Natural killer cell (primary cell): ENCODE measurements at places on chromosomes 3 and 15.

GRCh38 chr3:138938056-138938876 is 8.7 kb downstream of the FOXL2 start:
- no peaks in the 10 kb centered on the region for H3K36me3 ChIP-seq
- H3K27me3 ChIP-seq: peaks cover 85% of the 10 kb centered on the region
- no peak for DNase-seq
- H3K27ac ChIP-seq: no peak overlapping the region
- peaks cover 44% of the 10 kb centered on the region for H3K4me1 ChIP-seq

DNA sequence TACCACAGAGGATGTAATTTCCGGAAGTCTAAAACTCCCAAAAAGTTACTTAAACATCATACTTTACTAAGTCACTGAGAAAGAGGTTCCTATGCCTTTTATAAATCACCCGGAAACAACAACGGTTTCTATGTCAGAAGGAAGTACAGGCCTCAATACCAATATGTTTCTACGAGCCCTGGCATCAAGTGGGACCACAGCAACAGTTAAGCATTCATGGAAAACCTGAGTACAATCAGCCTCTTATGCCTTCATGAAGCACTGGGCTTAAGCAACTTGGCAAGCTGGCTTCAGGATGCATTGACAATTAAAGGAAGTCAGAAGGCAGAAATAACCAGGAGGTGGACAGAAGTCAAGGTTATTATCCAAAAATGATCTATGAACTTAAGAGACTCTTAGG is 19.1 kb upstream of the B3GNT5 start:
- no peak overlapping the region for H3K27ac ChIP-seq
- no peak for DNase-seq
- H3K27me3 ChIP-seq: no peaks in the 10 kb centered on the region

DNA sequence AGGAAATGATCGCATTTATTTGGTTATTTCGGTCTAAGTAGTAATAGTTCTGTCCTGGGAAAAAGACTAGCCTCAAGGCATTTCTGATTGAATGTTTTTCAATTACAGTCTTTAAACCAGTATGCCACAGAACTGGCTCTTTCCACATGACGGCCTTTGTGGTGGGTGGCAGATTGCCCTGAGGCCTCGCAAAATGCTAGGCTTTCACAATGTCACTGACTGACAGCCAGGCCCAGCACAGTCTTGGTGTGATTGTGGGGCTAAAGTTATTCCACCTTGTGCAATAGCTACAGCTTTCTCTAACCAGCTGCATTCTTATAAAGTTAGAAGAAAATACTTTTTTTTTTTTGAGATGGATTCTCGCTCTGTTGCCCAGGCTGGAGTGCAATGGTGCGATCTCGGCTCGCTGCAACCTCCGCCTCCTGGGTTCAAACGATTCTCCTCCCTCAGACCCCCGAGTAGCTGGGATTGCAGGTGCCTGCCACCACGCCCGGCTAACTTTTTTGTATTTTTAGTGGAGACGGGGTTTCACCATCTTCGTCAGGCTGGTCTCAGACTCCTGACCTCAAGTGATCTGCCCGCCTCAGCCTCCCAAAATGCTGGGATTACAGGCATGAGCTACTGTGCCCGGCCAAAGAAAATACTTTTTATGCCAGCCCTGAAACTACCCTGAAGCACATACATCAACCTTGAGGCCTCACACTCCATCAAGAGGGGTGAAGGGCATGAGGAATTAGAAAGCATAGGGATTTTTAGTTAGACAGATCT is 2.5 kb upstream of the ADIPOQ start:
- no peak for DNase-seq
- H3K4me3 ChIP-seq: no peak overlapping the region
- no peaks in the 10 kb centered on the region for H3K27me3 ChIP-seq
- no peaks in the 10 kb centered on the region for H3K4me1 ChIP-seq

DNA sequence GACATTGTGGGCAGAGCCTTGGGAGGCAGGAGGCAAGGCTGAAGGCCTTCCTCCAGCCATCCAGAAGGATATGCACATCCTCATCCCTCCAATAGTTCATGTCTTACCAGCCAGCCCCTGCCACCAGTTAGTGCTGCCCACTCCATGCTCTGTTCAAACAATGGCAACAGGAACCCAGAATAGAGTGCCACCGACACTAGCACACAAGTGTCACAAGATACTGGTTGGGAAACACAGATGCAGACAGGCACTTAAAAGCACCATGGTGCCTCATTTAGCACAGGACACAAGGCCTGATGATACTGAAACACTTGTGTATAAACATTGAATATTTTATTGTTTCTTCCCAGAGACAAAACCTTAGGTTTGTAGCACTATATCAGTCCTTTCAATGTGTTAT is 56.5 kb upstream of the MYO5C start:
- no peaks in the 10 kb centered on the region for H3K27me3 ChIP-seq
- no peaks in the 10 kb centered on the region for H3K4me1 ChIP-seq
- H3K36me3 ChIP-seq: peaks cover 46% of the 10 kb centered on the region
- H3K4me3 ChIP-seq: no peak overlapping the region

- peak; percentile 92 for DNase-seq
- H3K4me3 ChIP-seq: no peak overlapping the region
- peaks cover 13% of the 10 kb centered on the region for H3K4me1 ChIP-seq
These were observed 26.7 kb downstream of the MELTF start for GRCh38 chr3:197002701-197003454.

- DNase-seq: no peak
These were observed 18.1 kb upstream of the STAC start for GRCh38 chr3:36362216-36362615.

DNA sequence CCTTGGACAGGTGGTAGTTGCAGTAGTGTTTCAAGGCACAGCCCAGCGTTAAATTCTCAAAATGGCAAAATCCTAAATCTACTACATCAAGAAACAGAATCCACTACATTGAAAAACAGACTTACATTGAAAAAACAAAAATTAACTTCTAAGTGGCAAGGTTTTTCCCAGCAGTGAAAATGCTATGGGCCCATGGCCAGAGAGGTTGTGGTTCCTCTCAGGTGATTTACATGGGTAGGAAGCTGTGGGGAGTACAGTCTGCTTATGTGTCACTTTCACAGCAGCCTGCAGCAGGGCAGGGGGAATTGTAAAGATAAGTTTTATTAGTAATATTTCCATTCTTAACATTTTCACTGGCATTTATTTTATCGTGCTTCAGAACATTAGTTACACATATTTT is 24.9 kb downstream of the TTC14 start:
- peaks cover 3% of the 10 kb centered on the region for H3K27me3 ChIP-seq
- H3K4me1 ChIP-seq: no peaks in the 10 kb centered on the region
- no peak overlapping the region for H3K4me3 ChIP-seq
- H3K36me3 ChIP-seq: peaks cover 2% of the 10 kb centered on the region
- no peak for DNase-seq
- no peak overlapping the region for H3K27ac ChIP-seq

- no peaks in the 10 kb centered on the region for H3K27me3 ChIP-seq
- no peak overlapping the region for H3K4me3 ChIP-seq
- H3K36me3 ChIP-seq: no peaks in the 10 kb centered on the region
- H3K27ac ChIP-seq: no peak overlapping the region
- DNase-seq: peak; percentile 38
- no peaks in the 10 kb centered on the region for H3K4me1 ChIP-seq
These were observed 200.5 kb downstream of the GOLGA6L6 start for GRCh38 chr15:20340931-20341661.

GRCh38 chr3:48897460-48898376 is 964 bp downstream of the SLC25A20 start:
- peak; percentile 18 for DNase-seq
- no peaks in the 10 kb centered on the region for H3K27me3 ChIP-seq
- peak overlapping the region; percentile 88 for H3K27ac ChIP-seq
- H3K4me3 ChIP-seq: peak overlapping the region; percentile 91
- H3K36me3 ChIP-seq: no peaks in the 10 kb centered on the region
- H3K4me1 ChIP-seq: peaks cover 44% of the 10 kb centered on the region

DNA sequence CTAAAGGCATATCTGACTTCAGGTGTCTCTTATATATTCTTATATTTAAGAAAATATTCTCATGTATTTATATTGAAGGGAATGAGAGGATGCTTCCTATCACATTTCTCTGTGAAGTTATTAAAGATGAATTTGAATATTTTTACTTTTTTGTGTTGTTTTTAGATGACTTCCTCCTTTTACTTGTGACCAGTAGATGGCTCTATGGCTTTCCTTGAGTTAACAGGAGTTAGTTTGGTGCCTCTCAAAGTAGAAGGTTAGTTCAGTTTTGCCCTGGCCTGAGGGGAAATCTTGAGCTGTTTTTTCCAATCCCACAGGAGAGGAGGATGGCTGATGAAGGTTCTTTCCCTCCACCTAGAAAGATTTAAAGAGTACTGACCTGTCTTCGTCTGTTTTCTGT is 80.7 kb downstream of the SQOR start:
- H3K4me1 ChIP-seq: no peaks in the 10 kb centered on the region
- H3K36me3 ChIP-seq: no peaks in the 10 kb centered on the region
- no peak for DNase-seq
- no peak overlapping the region for H3K4me3 ChIP-seq
- no peak overlapping the region for H3K27ac ChIP-seq

DNA sequence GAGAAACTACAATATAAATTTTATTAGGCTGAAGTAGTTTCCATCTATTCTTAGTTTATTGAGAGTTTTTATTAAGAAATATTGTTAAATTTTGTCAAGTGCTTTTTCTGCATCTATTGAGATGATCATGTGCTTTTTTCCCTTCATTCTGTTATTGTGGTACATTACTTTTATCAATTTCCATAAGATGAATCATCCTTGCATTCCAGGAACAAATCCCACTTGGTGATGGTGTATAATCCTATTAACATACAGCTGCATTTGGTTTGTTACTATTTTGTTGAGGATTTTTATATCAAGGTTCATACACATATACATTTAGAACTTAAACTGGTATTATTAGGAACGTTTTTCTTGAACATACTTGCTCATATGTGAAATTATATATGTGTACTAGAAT is 199.8 kb downstream of the TBC1D5 start:
- peaks cover 2% of the 10 kb centered on the region for H3K36me3 ChIP-seq
- H3K4me3 ChIP-seq: no peak overlapping the region
- DNase-seq: no peak
- no peak overlapping the region for H3K27ac ChIP-seq
- no peaks in the 10 kb centered on the region for H3K4me1 ChIP-seq

- H3K27me3 ChIP-seq: no peaks in the 10 kb centered on the region
- DNase-seq: peak; percentile 39
- peak overlapping the region; percentile 58 for H3K27ac ChIP-seq
- no peaks in the 10 kb centered on the region for H3K36me3 ChIP-seq
These were observed 748 bp downstream of the MRPS25 start for GRCh38 chr3:15064299-15064834.

- no peaks in the 10 kb centered on the region for H3K27me3 ChIP-seq
- H3K4me1 ChIP-seq: peaks cover 9% of the 10 kb centered on the region
- no peak for DNase-seq
- peak overlapping the region; percentile 82 for H3K27ac ChIP-seq
- peak overlapping the region; percentile 65 for H3K4me3 ChIP-seq
These were observed 1.5 kb downstream of the SFMBT1 start for GRCh38 chr3:53044371-53044710.

DNA sequence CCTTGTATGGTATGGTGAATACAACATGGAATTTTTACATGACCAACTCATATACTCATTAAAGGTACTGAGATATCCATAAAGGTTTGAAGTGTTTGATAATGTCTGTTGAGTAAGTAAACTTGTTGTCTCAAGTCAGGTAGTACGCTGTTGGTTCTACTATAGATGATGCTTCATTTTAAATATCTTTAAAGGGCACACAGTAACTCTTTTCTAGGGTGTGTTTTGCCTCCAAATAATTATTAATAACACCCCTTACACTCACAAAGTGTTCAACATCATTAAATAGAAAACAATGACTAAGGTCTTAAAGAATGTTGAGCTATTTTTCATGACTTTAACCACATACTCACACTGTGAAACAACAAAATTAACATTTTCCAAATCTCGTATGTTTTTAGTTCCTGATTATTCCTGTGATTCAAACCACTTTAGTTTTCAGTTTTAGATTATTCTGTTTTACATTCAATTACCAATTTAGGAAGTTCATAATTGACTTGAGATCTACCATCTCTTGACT is 220.0 kb upstream of the NANOGP8 start:
- no peak for DNase-seq

DNA sequence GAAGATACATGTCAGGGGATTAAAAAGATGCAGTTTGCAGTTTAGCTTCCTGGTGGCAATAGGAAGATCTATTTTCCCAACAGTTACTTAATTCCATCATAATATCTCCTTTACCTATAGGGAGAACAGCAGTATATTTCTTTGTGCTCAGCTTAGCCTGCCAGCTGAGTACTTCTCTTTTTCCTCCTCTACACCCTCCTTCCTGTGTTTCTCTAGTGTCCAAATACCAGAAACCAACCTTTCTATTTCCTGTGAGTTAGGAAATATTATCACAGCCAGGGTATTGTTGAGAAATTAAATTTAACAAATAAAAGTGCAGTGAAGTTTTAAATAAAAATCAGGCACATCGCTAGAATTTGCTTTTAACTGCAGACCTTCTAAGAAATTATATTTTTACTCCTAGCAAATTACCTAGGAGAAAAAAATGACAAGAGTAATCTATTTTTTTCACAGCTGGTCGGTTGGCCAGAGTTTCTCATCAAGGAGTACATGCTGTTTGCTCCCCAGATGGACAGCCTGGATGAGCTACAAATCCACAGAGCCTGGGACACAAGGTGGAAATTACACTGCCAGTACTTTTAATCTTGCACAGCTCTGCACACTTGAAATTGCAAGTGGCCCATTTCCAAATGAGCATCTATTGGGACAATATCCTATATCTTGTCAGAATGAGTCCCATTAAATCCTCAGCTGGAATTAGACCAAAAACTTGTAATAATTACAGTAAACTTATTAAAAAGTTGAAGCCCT is 185.2 kb upstream of the CFAP20DC start:
- no peak overlapping the region for H3K4me3 ChIP-seq
- no peak for DNase-seq
- H3K27me3 ChIP-seq: no peaks in the 10 kb centered on the region
- H3K4me1 ChIP-seq: peaks cover 12% of the 10 kb centered on the region
- H3K27ac ChIP-seq: no peak overlapping the region
- H3K36me3 ChIP-seq: no peaks in the 10 kb centered on the region

DNA sequence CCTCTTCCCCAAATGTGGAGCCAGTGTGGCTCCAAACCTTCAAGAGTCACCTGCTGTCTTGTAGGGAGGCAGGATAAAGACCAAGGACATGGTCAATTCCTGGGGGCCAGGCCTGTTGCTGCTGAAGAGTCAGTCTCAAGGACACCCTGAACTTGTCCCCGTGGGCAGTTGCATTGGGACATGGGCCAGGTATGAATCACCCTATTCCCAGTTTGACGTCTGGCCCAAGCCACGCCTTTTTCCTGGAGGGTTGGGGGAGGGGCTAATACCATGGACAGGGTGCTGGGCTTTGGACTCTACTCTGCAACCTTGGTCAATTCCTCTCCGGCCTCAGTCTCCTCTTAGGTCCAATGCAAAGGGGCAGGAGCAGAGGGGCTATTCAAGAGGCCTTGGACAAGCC is 10.4 kb downstream of the ATP2B2 start:
- no peaks in the 10 kb centered on the region for H3K27me3 ChIP-seq
- H3K4me1 ChIP-seq: no peaks in the 10 kb centered on the region
- no peak for DNase-seq
- no peaks in the 10 kb centered on the region for H3K36me3 ChIP-seq
- H3K27ac ChIP-seq: no peak overlapping the region
